ENCODE measurements at places on chromosomes 6 and 20.

- DNase-seq: no peak
These were observed 676.9 kb downstream of the HACE1 start for GRCh38 chr6:104182811-104183210.

GRCh38 chr6:106005013-106005412 lies 81.1 kb upstream of the PRDM1 start:
- DNase-seq: no peak

- DNase-seq: no peak
These were observed 28.4 kb upstream of the APMAP start for GRCh38 chr20:25020901-25021301.

GRCh38 chr6:30223339-30223738 lies 10.1 kb upstream of the TRIM26 start:
- DNase-seq: no peak

- DNase-seq: no peak
These were observed 14.8 kb downstream of the ERMARD start for GRCh38 chr6:169766232-169766631.

DNA sequence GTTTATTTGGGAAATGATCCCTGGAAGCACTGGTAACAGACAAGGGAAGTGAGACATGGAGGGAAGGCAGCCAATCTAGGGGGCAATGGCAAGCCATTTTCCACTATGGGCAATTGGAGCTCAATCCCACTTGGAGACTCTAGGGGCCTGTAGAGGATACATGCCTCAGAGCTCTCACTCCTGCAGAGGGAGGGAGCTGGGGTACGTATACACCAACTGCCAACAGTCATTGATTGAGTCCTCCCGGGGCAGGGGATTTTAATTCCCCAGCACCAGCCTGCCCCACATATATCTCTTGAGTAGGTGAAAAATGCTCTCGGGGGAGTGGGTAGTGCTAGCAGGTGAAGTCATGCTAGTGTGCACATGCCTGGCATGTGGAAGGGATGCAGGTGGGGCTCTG lies 78.9 kb upstream of the KCNK16 start:
- no peak for DNase-seq

DNA sequence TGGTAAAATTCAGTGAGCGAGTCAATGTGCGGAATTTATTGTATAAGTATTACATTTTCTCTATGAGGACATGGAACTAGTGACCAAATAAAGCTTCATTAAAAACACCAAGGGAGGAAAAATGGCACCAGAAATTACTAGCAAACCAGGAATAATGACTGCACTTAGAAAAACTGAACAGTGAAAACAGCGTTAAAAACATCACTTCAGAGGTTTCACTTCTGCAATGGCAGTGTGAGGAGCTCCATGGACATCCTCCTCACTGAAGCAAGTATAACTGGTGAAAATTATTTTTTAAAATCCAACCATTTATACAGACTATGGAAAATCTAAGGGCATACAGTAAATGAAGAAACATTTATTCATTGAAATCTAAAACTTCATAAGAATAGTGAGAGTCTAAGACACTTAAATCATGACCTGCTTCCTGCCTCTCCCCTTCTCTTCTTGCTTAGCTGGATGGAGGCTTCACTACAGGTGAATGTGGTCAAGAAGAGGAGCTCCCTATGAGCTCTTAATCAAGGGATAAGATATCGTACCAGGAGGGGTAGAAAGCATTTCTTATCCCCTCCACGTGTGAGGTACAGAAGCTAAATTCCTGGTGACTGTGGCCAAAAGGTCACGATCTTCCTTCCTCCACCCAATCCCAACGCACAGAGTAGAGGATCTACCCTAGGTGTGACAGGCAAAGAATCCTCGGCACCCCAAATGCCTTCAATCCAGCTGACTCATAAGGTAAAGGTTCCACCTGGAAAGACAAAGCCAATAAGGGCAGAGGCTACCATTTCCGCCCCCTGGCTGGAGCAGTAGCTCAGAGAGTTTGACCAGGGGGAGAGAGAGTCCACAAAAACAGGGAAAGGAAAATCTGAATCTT lies 12.3 kb upstream of the ASF1A start:
- DNase-seq: no peak

- DNase-seq: no peak
These were observed 12.5 kb upstream of the TREM1 start for GRCh38 chr6:41298785-41299502.

- no peak for DNase-seq
These were observed 26.2 kb downstream of the MOCS1 start for GRCh38 chr6:39907871-39908575.

Data from activated T-cell treated with anti-CD3 and anti-CD28 coated beads for 48 hours (primary cell).